ENCODE measurements at places on chromosomes 2 and 18.

DNA sequence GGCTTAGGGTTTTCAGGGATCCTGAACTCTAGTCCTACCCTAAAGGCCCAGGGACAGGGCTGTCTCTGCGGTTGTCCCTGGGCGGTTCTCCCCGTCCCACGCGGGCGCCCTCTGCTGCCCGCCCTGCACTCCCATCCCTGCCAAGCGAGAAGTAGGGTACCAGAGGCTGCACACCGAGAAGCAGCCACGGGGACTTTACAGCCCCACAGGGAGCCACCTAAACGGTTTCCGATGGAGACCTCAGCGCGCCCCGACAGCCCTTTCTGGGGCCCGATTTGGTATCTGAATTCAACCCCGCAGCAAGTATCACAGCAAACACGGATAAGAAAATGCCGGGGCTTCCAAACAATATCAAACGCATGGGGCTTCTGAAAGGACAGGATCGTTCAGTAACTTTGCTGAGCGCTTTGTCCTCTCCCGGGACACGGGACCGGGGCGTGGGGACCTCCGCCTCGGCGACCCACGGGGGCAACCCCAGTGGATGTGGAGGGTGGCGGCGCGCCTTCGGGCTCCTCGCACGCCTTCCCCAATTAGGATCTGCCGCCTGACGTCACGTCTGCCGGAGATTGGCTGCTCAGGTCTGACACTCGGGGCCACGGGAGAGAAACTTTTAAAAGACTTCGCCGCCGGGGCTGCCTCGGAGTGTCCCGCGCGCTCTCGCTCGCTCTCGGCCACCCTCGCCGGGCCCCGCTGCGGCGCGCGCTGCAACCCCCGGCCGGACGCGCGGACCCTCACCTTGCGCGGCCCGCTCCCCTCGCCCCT is at the start of gene LTBP1:
Gene LTBP1, plus strand, starts transcription at position 640 of the 762 bp plus-strand sequence. CDS start 372 bp downstream, outside the sequence.
- peak; percentile 48 for DNase-seq

- DNase-seq, result no peak
Measured at GRCh38 chr2:148658807-148659722, 14.5 kb downstream of the EPC2 start.

DNA sequence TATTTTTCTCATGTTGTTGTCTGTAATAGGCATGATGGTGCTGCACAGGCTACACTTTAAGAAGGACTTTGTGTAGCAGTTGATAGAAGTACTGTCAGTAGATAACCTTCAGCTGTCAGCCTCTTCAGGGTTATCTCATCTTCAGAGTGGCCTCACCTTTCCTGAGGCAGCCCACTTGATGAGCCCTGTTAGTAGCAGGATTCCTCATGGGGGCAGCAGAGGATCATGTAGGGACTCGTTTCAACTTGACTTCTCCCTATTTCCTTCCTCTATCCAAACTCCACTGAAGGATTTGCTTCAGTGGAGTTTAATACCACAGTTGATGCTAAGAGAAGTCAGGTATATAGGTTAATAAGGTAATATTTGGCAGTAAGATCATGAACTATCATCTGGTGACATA is 530.3 kb upstream of the FSIP2 start:
- DNase-seq, result no peak

DNA sequence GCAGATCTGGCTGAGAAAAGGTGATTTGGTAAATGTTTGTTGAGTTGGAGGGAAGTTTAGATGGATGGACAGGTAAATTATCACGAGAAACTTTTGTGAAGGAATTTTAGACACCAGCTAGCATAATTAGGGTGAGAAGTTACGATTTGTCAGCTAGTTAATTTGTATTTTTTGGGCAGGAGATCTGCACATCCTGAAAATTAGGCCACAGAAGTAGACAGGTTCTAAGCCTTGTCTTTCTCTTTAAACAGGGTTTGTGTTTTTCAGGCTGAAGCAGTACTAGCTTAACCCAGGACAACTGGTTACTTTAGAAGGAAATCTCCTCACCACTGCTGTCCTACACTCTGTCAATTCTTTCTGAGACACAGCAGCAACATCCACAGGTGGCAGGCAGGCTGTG is 49.1 kb downstream of the DDX1 start:
- DNase-seq, result no peak

DNA sequence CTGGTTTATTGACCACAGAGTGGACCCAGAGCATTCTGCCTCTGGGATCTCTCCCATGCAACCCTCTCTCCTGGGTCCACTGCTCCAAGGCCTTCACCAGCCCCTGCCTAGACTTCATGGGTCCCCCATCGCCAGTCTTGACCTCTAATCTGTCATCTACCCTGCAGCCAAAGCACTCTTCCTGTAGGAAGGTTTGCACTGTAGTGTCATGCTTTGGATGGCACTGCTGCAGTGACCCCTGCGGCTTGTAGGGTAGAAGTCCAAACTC is 41.7 kb downstream of the MYO7B start:
- DNase-seq, result no peak

GRCh38 chr2:105380432-105381100 is 18.3 kb downstream of the FHL2 start:
- DNase-seq, result no peak

DNA sequence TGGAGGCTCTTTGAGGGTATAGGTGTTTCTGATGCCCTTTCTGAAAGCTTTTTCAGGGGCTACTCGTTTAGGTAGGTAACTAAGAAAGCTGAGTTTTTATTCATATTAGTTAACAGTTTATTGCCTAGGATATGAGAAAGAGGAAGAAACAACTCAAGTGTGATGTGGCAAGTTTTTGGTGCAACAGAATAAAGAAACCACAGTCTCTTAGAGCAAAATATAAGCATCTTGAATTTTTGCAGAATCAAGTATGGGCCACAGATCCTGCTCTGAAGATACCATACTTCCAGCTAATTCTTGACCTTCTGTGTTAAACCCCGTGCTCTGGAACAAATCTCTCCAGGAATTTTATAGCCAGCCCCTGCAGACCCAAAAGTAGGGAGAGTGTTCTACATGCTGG is 147.7 kb upstream of the SLC1A4 start:
- no peak for DNase-seq

GRCh38 chr2:28394331-28394877 is 1.7 kb downstream of the FOSL2 start:
- no peak for DNase-seq

DNA sequence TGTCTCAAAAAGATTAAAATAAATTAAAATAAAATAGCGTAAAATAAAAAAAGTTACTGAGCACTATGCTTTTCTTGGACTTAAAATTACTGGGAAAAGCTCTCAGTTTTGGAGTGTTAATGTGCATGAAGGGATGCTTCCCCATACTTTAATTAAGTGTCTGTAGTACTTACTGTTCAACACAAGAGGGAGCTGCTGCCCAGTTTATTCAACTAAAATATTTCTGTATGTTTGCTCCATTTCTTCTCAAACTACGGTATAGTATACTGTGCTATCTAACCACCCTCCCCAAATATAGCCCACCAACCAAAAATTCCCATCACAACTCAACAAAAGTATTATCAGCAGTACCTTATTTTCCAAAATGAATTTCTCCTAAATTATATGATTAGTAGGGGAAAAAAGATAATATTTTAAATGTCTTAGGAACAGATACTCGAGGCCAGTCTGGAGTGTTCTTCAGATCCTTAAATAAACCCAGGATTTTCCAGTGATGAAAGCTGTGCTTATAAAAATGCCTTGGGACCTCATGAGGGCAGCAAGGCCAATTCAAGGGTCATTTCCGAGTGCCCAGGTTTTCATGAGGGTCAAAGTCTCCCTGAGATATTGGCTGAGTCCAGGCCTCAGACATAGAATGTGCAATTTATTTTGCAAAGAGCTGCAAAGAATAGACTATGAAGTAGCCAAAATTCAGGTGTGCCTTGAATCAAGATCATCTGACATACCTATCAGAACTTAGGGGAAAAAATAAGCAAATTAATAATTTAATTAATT is 64.1 kb downstream of the CHRNA1 start:
- peak; percentile 55 for DNase-seq

DNA sequence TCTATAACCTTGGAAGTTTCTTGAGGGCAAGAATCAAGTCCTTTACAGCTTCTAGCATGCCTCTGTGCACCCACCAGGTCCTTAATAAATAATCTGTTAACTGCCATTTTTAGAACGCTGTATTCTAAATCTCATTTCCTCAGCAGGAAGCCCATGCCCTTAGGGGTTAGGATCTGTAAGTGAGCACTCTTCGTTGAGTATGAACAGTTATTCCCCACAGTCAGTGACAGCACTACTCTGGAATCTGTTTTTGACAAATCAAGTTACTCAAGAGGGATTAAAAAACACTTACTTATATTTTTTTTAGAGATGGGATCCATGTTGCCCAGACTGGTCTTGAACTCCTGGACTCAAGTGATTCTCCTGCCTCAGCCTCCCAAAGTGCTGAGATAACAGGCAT is 14.6 kb downstream of the PAIP2B start:
- no peak for DNase-seq

DNA sequence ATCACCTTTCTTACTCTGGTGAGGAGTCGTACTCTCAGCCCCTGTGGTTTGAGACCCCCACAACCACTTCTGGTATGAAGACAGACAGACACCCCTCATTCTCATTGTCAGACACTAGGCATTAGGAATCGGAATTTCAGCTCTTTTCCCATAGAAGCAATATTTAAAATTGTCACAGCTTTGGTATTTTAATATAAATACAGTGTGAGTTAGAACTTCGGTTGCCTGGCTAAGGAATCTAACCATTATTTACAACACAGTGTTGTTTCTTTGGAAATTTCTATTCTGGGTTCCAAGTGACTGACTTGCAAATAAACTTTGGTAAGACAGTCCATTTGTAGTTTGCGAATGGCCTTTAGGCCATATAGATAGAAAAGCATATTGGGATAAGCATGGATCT is 318.1 kb downstream of the PARD3B start:
- DNase-seq, result no peak

- no peak for DNase-seq
Measured at GRCh38 chr2:233791883-233792329, 13.8 kb downstream of the MROH2A start.

DNA sequence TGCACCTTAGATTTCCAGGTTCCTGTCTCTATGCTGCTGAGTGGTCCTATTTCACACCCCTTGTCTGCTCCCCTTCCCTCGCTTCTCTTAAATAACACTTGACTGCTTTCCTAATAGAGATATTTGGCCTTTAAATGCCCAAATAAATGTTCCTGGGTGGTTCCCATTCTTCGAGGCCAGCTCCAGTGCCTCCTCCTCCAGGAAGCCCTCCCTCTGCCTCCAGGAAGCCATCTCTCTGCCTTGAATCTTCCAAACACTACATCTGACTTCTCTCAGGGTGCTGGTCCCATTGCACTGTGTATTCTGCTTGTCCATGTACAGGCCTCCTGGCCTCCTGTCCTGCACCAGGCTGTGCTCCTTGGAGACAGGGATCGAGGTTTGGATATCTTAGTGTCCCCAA is 14.2 kb downstream of the EHD3 start:
- DNase-seq, result no peak

- DNase-seq, result no peak
Measured at GRCh38 chr2:203533676-203534591, 1.2 kb downstream of the RAPH1 start.

GRCh38 chr2:27593240-27593639 is 10.4 kb downstream of the ZNF512 start:
- DNase-seq, result no peak

- DNase-seq, result no peak
Measured at GRCh38 chr2:7270011-7270431, 352.8 kb downstream of the RNF144A start.

DNA sequence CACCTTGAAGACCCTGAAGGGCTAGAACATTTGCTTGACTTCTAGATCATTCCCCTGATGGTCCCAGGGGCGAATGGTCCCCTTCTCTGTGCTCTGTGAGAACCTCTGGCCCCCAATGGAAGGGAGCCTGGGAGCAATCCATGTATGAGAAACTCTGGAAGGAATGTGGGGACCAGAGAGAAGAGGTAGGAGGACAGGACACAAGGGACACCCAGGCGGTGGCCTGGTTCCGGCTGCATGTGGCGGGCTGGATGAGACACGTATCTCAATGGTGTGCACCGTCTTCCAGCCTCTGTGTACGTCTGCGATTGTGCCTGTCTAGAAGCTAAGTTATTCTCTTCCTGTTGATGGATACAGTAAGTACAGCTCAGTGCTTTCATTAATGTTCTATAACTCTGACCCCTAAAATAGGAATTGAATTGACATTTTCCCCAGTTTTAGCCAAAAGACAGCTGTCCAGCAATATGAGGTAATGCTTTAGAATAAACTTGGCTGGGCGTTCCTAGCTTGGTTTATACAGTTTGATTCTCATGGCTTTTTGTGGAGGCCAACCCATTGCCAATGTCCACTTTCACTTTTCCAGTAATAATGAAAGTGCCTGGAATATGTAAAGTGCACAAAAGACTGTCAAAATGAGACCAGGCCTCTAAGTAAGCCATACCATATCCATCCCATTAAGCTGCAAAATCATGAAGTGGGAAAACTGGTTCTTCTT is 30.1 kb upstream of the COPS8 start:
- peak; percentile 17 for DNase-seq

DNA sequence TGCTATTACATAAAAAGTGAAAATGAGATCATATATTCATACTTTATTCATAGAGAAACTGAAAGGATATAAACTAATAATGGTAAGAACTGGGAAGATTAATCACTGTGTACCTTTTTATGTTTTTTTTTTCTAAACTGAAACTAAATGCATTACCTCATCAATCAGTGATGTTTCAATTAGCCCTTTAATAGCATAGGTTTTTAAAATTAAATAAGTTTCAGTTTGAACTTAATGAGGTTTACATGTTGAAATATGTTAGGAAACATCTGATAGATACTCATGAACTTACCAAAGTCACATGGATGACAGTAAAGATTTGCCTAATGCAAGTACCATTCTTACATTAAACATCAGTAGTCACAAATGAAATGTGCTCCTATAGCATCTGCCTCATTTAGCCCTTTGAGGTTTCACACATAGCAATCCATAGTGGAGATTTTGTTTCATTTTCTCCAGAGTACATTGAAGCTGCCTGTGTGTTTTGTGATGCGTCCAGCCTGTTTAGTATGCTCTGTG is 8.9 kb downstream of the MAPRE2 start:
- no peak for DNase-seq

- no peak for DNase-seq
Measured at GRCh38 chr2:15302154-15302553, 259.0 kb downstream of the NBAS start.

DNA sequence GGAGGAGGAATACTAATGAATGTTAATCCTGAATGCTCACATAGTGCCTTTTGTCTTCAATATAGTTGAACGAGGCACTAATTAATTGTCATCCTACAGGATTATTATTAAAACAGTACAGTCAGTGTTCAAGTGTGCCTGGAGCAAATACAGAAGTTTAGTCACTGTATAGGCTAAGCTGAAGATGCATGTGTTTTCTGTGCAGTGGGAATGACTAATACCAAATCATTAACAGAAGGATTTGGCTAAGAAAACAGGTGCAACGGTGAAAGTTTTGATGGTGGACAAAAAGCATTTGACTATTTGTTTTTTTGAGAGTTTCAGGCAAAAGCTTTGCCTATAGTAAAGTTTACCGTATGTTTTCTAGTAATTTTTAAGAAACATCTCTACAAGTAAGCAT is 62.8 kb downstream of the DCC start:
- DNase-seq, result no peak

GRCh38 chr2:48482769-48483168 is 47.2 kb upstream of the STON1 start:
- DNase-seq, result no peak
